CD4-positive, alpha-beta T cell treated with Interleukin-10 for 1 hour (primary cell): ENCODE measurements at places on chromosomes 13 and 19.

DNA sequence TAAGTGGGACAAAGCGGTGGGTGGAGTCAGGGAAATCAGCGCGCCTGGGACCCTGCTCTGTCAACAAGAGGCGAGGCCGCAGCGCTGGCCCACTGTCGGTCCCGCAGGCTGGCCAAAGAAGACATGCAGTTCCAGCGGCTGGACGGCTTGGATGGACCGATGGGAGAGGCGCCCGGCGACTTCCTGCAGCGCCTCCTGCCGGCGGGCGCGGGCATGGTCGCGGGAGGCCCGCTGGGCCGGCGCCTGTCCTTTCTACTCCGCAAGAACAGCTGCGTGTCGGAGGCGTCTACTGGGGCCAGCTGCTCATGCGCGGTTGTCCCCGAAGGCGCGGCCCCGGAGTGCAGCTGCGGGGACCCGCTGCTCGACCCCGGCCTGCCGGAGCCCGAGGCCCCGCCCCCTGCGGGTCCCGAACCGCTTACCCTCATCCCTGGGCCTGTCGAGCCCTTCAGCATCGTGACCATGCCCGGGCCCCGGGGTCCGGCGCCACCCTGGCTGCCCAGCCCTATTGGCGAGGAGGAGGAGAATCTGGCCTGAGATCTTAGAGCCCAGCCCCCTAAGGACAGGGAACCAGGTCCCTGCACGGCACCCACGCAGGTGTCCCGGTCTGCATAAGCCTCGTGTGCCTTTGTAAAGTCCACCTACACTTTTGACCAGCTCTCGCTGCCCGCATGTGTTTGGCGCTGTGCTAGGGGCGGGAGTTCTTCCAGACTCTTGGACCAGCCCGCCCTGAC, 6.1 kb downstream of the BEST2 start:
- DNase-seq = peak; percentile 67

- DNase-seq = no peak
Observed at GRCh38 chr13:43316946-43317353, 293.6 kb downstream of the DNAJC15 start.

DNA sequence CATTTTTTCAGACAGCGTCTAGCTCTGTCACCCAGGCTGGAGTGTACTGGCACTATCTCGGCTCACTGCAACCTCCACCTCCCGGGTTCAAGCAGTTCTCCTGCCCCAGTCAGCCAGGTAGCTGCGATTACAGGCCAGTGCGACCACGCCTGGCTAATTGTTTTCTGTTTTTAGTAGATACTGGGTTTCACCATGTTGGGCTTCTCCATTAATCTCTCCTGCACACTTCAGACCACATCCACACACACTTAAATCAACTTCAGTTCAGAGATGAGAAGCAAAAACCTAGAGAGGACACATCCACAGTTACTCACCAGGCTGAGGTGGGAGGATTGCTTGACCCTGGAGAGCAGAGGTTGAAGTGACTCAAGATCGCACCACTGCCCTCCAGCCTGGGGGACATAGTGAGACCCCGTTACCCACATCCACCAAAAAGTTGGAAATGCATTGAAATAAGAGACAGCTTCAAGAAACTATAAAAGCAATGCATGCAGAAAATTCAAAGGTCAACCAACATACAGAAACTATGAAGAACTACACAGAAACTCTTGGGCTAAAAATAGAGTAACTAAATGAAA, 42.3 kb downstream of the ZNF611 start:
- DNase-seq = no peak

DNA sequence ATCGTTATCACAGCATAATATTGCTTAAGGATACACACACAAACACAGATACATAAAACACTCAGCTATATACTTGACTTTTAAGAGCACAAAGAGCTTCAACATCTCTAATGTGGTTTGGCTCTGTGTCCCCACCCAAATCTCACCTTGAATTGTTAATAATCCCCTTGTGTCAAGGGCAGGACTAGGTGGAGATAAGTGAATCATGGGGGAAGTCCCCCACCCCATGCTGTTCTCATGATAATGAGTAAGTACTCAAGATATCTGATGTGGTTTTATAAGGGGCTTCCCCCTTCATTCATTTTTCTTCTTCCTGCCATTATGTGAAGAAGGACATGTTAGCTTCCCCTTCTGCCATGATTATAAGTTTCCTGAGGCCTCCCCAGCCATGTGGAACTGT, 481.4 kb downstream of the PCDH9 start:
- no peak for DNase-seq

DNA sequence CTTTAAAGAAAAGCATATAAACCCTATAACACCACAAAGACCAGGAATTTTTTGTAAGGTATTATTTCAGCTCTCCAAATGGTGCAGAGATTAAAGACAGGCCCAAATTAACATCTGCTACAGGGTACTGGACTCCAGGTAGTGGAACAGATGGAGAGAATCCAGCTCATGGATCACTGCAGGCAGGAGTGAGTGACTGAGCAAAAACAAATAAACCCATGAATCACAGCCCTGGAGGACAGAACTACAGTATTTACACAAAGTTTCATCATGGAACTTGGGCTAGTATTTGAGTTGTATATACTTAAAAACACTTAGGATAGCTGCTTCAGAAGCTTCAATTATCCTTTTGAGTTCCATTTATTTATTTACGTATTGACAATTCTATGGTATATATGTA, 132.8 kb upstream of the SPRY2 start:
- no peak for DNase-seq

GRCh38 chr13:24276306-24276705, 33.1 kb upstream of the C1QTNF9 start:
- peak; percentile 68 for DNase-seq

- no peak for DNase-seq
Observed at GRCh38 chr13:97306645-97307044, 84.5 kb downstream of the MBNL2 start.

- DNase-seq = peak; percentile 46
Observed at GRCh38 chr19:45768655-45768983, 433 bp downstream of the SIX5 start.

GRCh38 chr19:29505097-29505824, 20.5 kb upstream of the VSTM2B start:
- DNase-seq = no peak

DNA sequence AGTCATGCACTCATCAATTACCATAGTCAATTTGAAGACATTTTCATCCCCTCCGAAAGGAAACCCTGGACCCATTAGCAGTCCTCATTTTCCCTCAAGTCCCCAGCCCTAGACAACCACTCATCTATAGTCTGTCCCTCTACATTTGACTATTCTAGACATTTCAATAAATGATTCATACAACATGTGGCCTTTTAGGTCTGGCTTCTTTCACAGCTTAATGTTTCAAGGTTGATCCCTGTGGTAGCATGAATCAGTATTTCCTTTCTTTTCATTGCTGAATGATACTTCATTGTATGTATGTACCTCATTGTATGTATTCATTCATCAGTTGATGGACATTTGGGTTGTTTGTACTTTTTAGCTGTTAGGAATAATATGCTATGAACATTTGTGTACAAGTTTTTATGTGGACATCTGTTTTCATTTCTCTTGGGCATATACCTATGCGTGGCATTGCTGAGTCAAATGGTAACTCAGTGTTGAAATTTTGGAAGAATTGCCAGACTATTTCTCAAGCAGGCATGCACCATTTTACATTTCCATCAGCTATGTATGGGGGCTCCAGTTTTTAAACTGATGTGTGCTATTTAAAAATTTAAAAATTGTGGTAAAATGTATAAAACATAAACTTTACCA, 18.4 kb downstream of the SPATA13 start:
- no peak for DNase-seq

DNA sequence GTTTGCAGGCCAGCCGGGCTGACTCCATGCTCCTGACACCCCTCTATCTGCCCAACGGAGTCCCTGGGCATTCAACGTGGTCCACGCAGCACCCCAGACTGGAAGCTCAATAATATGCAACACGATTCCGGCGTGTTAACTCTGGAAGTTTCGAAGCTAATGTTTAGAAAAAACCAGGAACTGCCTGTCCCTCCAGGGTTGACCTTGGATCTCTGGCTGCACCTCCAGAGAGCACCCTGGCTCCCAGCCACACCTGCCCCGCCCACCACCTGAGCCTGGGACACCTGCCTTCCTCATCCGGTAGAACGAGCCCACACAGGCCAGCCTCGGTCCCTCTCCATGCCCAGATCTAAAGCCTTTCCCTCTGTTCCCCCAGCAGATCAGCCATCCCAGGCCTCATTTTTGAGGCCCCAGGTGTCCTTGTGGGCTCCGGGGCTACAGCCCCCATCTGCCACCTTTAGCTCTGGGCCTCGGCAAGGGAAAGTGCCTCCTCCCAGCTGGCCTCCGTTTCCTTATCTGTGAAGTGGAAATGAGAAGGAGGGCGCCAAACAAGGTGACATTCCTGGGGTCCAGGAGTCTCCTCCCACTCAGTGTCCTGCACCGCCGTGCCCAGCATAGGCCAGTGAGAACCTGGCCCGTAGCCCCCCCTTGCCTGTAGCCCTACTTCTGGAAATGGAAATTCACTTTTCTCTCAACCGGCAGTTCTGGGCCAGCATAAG, 38.7 kb downstream of the KLF2 start:
- DNase-seq = no peak

DNA sequence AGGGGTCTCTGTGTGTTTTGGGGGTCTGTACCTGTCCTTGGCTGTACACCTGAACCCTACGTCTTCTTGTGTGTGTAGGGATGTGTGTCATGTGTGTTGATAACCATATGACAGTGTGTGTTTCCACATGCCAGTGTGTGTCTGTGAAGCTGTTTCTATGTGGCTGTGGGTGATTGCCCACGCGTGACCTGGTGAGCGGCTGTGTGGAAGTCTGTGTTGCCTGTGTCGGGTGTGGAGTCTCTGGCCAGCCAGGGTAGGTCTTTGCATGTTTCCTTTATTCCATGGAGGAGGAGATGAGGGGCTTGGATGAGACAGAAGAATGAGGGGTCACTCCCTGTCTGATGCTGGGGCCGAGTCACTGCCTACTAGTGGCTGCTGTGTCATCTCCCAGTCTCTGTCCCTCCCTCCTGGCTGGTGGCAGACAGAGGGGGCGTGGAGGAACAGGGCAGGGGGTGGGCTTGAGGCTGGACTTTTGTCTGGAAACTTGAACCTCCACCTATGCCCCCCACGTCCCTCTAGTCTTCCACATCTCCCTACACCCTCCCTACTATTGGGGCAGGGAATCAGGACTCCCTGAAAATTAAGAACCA, 2.8 kb upstream of the FOSB start:
- no peak for DNase-seq

GRCh38 chr19:413756-414420, 4.9 kb upstream of the C2CD4C start:
- DNase-seq = no peak

DNA sequence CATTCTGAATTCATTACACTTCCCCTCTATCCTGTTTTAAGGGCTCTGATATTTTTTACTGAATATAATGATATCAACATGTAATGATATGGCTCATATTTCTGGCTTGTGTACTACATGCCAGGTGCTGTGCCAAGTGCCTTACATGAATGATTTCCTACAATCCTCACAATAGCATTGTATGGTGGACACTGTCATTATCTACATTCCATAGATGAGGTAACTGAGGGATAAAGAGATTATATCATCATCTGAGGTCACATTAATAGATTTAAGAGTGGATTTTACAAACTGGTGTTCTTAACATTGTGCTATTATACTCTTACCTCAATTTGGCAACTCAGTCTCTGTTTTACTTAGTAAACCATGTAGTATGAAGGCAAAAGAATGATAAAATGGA, 502.0 kb downstream of the LIG4 start:
- DNase-seq = no peak

GRCh38 chr19:4807188-4807587, 15.7 kb downstream of the FEM1A start:
- DNase-seq = no peak

DNA sequence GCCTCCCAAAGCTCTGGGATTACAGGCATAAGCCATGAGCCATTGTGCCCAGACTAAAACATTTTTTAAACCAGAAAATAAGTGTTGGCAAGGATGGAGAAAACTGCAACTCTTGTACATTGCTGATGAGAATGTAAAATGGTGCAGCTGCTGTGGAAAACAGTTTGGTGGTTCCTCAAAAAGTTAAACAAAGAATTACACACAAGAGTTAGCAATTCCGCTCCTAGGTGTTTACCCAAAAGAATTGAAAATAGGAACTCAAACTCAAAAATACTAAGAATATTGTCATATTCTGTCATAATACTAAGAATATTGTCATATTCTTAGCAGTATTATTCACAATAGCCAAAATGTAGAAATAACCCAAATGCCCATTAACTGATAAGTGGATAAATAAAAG, 39.7 kb upstream of the USP12 start:
- DNase-seq = no peak

- peak; percentile 70 for DNase-seq
Observed at GRCh38 chr19:56252699-56253422, 19.7 kb upstream of the EDDM13 start.

GRCh38 chr13:113848020-113848419, 15.9 kb downstream of the GAS6 start:
- no peak for DNase-seq

- no peak for DNase-seq
Observed at GRCh38 chr13:35252536-35253205, 223.8 kb downstream of the MAB21L1 start.

GRCh38 chr13:25840261-25840660, 211.6 kb downstream of the SHISA2 start:
- DNase-seq = no peak

DNA sequence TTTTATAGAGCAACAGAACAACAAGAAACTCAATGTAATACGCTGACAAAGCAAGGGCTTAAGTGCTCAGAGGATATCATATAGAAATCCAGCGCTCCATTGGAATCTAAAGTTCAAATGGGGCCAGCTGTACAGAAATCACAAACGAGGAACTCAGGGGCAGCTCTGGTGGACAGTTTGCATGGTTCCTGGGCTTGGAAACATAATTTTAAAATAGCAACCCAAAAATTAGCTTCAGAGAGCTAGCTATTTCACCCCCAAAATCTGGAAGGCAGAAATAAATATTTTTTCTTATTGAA, 19.2 kb upstream of the LATS2 start:
- no peak for DNase-seq

DNA sequence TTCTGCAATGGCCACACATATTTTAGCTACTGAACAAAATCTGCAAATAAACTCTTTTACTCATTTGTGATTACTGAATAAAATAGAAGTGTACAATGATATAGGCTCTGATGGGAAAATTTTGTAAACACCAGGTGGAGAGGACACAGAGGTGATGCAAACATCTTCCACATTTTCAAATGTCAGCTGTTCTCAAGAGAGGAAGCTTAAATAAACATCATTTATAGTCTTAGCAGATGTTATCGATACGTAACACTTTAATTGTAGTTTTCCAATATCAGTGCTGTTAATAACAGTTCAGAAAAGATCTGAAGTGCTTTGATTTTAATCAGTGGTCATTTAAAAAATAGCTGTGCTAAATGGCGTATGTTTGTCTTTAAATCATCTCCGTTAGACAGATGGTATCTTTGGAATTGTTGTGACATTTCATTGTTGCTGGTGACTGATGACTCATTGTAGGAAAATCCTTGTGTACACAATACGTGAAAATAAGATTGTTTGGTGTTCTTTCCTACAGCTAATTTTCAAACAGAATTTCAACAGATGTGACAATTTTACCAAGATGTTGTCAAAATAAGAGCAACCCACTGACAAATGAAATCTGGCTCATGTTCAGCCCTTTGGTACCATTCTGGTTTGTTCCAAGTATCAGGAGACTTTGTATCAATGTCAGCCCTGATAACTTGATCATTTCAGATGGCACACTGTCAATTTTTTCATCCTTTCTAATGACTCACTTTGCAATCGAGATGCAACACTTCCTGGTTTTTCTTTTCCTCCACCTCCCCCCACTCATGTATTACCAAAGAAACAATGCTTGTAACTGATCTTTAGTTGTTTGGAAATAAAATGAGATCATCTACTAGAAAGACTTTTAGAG, 516.0 kb downstream of the DCT start:
- no peak for DNase-seq
